ENCODE measurements at places on chromosomes 11 and 22.
A peak's percentile ranks its signal among the peaks of the same experiment; 100 is the strongest.

DNA sequence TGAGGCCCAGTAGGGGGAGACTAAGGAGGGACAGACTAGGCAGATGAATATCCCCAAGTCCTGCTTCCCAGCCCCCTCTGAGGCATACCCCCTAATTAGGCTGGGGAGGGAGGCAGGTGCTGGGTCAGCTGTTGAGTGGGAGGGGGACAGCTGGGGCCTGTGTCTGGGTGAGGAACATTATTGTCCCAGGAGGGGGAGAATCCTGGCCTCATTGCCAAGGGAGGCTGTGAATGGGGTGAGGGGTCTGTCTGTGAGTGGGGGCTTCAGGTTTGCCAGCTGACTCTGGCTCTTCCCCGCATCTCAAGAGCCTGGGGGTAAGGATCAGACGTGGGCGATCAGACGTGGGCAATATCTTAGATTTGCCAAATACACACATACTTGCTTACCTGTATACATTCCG lies 2.1 kb downstream of the INPPL1 start:
- DNase-seq, result no peak

DNA sequence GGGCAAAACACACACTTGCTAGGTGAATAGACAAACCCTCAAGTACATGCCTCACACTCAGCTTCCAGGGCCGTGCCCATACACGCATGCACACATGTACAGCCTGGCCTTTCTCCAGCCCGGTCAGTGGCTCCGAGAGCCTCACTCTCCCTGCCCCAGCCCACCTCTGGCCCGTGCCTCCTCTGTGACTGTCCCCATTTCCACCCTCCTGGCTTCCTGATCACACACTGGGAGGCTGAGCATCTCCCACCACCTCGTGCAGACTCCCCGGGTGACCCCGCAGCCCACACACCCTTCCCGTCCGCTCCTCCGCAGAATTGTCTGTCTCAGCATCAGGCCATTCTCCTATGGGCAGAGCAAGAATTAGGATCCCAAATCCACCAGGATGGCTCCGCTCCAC lies 634.1 kb downstream of the TBC1D22A start:
- DNase-seq, result no peak

DNA sequence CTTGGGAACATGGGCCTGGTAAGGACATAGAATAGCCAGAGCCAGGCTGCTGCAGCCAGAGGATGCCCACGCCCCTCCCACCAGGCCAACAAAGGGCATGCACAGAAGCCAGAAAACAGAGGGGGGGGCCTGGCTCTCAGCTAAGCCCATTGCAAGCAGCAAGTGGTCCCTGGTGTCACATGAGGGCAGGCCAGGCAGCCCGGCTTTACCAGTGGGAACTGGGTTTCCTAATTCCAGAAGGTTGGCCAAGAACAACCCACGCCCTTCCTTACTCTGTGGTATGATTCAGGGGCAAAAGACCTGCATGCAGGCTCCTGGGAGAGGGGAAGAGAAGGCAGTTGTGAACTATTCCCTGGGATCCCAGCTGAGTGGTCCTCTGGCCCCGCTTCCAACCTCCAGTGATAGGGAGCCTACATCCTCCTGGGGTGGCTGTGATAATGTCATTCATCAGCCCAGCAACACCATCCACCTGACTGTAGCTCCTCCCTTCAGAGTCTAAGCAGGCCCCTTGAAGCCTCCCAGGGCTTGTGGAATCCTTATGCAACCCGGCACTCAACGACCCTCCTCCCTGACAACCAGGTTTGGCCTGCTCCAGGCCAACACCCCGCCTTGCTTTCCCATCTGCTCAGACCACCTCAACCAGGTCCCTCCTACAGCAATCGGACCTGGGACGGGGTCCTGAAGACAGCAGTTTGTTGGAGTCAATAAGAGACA lies 62.1 kb upstream of the LMO1 start:
- DNase-seq, result no peak

GRCh38 chr22:27992294-27993165 lies 73.5 kb upstream of the PITPNB start:
- DNase-seq, result no peak

GRCh38 chr11:11476971-11477645 lies 124.1 kb upstream of the CSNK2A3 start:
- peak; percentile 55 for DNase-seq
